ENCODE measurements at places on chromosomes 6 and 20.

- DNase-seq = no peak
These were observed 25.2 kb upstream of the TULP4 start for GRCh38 chr6:158287047-158287446.

GRCh38 chr6:135087803-135088202 lies 33.2 kb upstream of the HBS1L start:
- no peak for DNase-seq

DNA sequence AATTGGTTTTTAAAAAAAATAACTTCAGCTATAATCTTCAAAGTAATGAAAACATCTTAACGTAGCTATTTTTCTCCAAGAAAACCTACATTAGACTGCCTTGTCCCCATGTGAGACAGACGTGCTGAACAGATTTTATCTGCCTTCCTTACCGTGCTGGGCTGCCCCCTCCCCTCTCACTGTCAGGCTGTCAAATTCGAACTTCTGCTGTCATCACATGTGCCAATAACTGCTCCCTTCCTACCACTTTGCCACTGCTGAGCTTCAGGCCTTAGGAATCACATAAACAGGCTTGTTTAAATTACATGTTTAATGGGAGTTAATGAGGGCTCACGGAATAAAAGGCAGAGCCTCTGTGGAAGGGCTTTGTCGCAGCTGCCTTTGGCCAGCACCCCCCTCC lies 77.0 kb upstream of the NHSL1 start:
- DNase-seq = no peak

- DNase-seq = no peak
These were observed 4.2 kb downstream of the RIMS4 start for GRCh38 chr20:44805979-44806620.

GRCh38 chr6:37635319-37635718 lies 62.4 kb downstream of the MDGA1 start:
- no peak for DNase-seq

GRCh38 chr20:48846516-48847492 lies 19.0 kb upstream of the PREX1 start:
- DNase-seq = no peak

GRCh38 chr6:75483136-75483952 lies 10.3 kb downstream of the FILIP1 start:
- DNase-seq = no peak

- DNase-seq = no peak
These were observed 34.9 kb upstream of the AKIRIN2 start for GRCh38 chr6:87736809-87737540.

GRCh38 chr6:49847673-49848072 lies 18.7 kb downstream of the CRISP1 start:
- DNase-seq = no peak

DNA sequence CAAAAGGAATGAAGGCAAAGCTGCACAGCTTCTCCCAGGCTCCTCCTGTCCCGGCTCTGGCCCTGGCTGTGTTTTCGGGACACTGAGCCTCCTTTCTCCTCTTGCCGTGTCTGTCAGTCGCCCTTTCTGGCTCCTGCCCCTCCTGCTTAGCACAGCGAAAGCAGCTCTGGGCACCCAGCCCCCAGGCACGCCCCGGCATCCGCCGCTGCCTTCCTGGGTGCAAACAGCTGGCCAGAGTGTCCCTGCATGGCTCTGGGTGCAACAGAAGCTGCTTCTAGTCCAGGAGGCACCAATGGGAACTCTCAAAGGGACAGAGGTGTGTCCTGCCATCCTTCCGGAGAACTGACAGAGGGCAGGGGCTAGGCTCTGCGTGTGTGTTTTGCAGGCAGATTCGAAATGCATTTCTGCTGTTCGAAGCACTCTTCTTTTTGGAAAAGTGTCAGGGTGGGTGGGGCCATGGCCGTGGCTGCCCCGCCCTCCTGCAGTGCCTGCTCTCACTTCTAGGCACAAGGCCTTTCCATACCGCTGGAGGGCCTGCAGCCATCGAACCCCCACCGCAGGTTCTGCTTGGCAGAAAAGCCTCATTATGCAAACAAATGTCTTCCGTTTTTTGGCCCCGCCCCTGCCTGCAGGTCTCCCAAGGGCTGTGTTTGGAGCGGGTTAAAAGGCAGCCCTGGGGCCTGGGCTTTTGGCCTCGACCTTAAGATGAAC lies 15.5 kb downstream of the COL9A3 start:
- DNase-seq = no peak
